ENCODE measurements at places on chromosomes 5 and 9.

- DNase-seq = peak; percentile 83
Measured at GRCh38 chr5:139696894-139697658, 48.9 kb downstream of the CXXC5 start.

GRCh38 chr9:21294904-21295538, 10.1 kb downstream of the IFNA5 start:
- DNase-seq = peak; percentile 36

DNA sequence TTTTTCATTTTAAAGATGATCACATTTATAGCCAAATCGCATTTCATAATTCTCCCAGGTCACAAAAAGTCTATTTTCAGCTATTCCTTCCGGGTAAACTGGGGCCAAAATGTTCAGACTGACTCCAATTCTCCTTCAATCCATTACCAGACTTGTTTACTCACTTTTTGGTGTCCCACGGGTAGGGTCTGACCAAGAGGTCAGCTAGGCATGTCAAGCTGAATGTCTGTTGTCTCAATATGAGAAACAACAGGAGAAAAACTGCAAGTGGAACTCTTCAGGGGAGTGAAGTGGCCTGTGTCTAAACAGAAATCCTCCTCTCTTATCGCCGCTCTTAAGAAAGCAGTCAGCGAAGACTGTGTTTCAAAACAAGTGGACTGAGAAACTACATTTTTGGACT, 171.3 kb downstream of the APBA1 start:
- DNase-seq = no peak

DNA sequence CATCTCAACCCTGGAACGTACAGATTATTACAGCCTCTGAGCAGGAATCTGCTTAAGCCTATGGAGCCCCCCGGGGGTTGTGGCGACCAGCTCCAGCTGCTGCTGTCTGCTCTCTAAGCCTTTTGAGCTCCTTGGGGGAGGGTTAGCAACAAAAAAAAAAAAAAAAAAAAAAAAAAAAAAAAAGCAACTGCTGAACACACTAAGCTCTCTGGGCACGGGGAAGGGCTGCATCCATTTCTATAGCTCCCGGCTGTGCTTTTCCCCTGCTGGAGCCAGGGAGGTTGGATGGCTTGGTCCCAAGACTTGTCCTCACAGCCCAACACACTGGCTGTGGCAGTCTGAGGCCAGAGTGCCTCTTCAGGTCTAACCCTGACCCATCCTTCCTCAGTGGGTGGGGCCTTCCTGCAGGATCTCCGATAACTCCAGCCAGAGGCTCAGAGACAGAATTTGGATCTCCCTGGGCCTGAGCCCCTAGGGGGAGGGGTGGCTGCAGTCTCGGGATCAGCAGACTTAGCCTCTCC, 82.1 kb downstream of the FBN2 start:
- no peak for DNase-seq

DNA sequence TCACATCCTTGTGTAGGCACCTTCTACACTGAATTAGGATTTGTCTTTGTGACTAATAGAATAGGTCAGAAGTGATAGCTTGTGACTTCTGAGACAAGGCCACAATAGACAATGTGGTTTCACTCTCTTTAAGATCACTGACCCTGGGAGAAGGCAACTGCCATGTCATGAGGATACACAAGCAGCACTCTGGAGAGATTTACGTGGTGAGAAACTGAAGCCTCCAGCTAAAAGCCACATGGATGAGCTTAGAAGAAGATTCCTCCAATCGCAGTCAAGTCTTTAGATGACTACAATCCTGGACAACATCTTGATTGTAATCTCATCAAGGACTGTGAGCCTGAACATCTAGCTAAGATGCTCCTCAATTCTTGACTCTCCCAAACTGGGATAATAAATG, 206.6 kb downstream of the ESM1 start:
- no peak for DNase-seq

- DNase-seq = no peak
Measured at GRCh38 chr5:175824676-175825075, 46.7 kb upstream of the CPLX2 start.

DNA sequence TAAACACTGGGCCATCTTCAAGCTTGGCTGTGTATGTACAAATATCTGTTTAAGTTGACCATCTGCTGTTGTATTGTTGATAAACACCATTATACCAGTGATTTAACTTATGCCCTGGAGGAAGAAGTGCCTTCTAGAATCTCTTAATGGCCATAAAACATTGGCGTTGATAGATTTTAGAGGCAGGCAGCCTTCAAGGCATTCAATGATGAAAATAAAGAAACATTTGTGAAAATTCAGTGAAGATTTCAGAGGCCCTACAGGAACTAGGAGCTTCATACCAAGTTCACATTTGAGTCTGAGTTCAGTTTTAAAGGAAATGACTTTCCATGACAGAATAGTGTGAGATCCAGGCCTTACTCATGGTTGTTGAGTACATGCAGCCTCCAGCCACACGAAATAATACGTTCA, 52.2 kb downstream of the MAP1B start:
- no peak for DNase-seq

- no peak for DNase-seq
Measured at GRCh38 chr9:96186591-96187011, 115.4 kb downstream of the HSD17B3 start.

Data from hematopoietic multipotent progenitor cell treated with erythropoietin and hydrocortisone succinate and interleukin-3 and kit ligand, for 6 days (in vitro differentiated cells).